ENCODE measurements at places on chromosomes 1 and 21.

GRCh38 chr1:209190591-209191261, 392.8 kb upstream of the CAMK1G start:
- no peaks in the 10 kb centered on the region for H3K4me1 ChIP-seq
- DNase-seq: no peak
- no peaks in the 10 kb centered on the region for H3K36me3 ChIP-seq
- H3K27ac ChIP-seq: no peak overlapping the region

GRCh38 chr1:43878854-43879253, 54.7 kb upstream of the ARTN start:
- no peaks in the 10 kb centered on the region for H3K27me3 ChIP-seq
- no peak overlapping the region for H3K27ac ChIP-seq
- H3K4me1 ChIP-seq: no peaks in the 10 kb centered on the region
- H3K4me3 ChIP-seq: no peak overlapping the region

GRCh38 chr1:25795211-25795610, 4.8 kb upstream of the SELENON start:
- H3K27me3 ChIP-seq: no peaks in the 10 kb centered on the region
- DNase-seq: no peak
- peaks cover 23% of the 10 kb centered on the region for H3K4me1 ChIP-seq
- H3K36me3 ChIP-seq: no peaks in the 10 kb centered on the region
- peak overlapping the region; percentile 37 for H3K27ac ChIP-seq

GRCh38 chr1:21510885-21511578, 1.8 kb downstream of the ALPL start:
- no peaks in the 10 kb centered on the region for H3K36me3 ChIP-seq
- no peak overlapping the region for H3K4me3 ChIP-seq
- peaks cover 5% of the 10 kb centered on the region for H3K27me3 ChIP-seq
- no peak for DNase-seq
- no peaks in the 10 kb centered on the region for H3K4me1 ChIP-seq

GRCh38 chr1:25572708-25573590, 29.5 kb downstream of the LDLRAP1 start:
- H3K4me1 ChIP-seq: peaks cover 8% of the 10 kb centered on the region
- no peaks in the 10 kb centered on the region for H3K27me3 ChIP-seq

- DNase-seq: no peak
Observed at GRCh38 chr1:246078126-246078887, 428.8 kb downstream of the SMYD3 start.

GRCh38 chr1:48033495-48034045, 36.4 kb upstream of the TRABD2B start:
- no peaks in the 10 kb centered on the region for H3K4me1 ChIP-seq
- no peak overlapping the region for H3K4me3 ChIP-seq
- no peak for DNase-seq
- H3K27me3 ChIP-seq: no peaks in the 10 kb centered on the region

DNA sequence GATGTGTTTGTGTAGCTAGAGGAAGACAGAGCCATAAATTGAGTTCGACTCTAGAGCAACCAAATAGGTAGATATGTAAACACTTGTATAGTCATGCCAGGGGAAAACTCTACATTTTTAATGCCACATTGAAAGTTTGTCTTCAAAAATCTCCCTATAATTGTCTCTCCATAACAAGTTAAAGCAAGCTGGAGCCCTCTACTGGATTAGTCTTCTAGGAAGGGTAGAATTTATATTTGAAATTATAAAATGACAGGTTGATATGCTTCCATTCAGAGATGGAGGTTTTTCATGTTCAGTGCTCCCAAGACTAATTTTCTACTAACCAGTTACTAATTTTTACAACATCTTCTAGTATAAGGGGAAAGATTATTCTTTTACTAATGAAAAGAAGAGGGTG, 13.1 kb upstream of the COL24A1 start:
- no peaks in the 10 kb centered on the region for H3K36me3 ChIP-seq
- no peaks in the 10 kb centered on the region for H3K27me3 ChIP-seq
- no peak overlapping the region for H3K27ac ChIP-seq
- no peak for DNase-seq
- H3K4me1 ChIP-seq: no peaks in the 10 kb centered on the region

DNA sequence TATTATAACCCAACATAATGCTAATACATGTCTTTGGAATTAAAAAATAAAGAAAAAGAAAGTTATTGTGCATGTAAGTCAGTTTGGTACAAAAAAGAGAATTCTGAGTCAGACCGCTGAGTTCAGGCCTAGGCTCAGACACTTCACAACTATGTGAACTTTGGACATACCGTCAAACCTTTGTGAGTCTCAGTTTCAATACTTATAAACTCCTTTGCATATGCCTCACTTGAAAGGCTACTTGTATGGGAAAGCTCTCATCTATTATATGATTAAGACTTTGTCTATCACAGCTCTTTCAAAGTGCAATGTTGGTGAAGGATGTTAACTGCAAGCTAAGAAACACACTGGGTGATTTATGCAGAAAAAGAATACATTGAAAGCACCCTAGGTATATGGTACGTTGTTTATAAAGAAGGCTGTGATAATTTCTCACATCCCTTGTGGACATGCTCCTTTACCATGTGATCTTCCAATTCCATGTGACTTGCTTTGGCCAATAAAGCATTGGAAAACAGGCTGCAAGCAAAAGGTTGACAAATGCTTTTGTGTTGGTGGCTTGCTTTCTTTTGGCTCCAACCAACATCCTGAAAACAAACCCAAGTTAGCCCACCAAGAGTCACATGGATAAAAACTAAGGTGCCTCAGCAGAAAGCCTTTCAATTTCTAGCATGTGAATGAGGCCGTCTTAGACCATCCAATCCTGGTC, 49.6 kb downstream of the INTS7 start:
- no peaks in the 10 kb centered on the region for H3K4me1 ChIP-seq
- no peak overlapping the region for H3K27ac ChIP-seq
- no peaks in the 10 kb centered on the region for H3K27me3 ChIP-seq
- no peak for DNase-seq
- H3K4me3 ChIP-seq: no peak overlapping the region

GRCh38 chr1:155339515-155340097, 18.9 kb downstream of the RUSC1 start:
- DNase-seq: no peak
- H3K36me3 ChIP-seq: peaks cover 90% of the 10 kb centered on the region
- H3K4me1 ChIP-seq: no peaks in the 10 kb centered on the region
- H3K4me3 ChIP-seq: no peak overlapping the region
- H3K27me3 ChIP-seq: no peaks in the 10 kb centered on the region
